ENCODE measurements at places on chromosomes 11 and 22.

DNA sequence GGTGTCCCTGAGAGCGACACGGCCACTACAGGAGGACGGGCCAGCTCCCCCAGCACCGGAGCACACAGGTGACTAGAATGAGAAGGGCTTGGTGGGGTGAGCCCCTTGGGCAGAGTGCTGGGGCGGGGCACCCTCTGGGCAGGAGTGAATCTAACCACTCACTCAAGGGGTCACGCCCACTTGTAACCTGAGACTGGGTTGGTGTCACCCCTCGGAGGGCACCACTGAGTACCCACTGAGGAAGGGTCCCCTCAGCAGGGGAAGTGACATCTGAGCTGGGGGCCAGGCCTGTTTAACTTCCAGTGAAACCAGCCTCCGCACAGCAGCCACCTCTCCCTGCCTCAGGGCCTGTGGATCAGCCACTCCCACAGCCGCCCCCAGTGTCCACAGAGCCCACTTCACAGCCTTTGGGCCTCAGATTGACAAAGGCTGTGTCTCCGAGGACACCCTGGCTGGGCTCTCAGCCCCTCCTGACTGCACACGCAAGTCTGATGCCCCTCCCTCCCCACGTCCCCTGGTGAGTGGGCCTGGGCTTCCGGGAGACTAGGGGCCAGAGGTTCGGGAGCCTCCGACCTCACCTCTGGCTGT is 5.6 kb downstream of the GATD1 start:
- no peak for DNase-seq

GRCh38 chr11:58070585-58070984 is 39.8 kb downstream of the OR6Q1 start:
- no peak for DNase-seq

DNA sequence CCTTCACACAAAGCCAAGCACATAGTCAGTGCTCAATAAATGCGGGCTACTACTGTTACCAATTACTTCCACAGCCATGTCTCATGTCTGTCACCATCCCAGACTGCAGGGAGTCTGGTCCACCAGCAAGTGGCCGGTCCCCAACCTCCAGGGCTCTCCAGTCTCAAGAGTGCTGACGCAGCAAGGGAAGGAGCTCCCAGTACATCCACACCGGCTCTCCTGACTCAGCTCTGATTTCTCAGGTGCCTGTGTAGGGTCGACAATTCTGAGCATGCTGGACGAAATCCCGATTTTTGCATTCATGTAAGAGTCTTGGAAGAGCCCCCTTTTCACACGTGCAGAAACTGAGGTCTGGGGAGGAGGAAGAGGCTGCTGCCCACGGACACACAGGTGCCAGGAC is 10.3 kb upstream of the NEFH start:
- no peak for DNase-seq

DNA sequence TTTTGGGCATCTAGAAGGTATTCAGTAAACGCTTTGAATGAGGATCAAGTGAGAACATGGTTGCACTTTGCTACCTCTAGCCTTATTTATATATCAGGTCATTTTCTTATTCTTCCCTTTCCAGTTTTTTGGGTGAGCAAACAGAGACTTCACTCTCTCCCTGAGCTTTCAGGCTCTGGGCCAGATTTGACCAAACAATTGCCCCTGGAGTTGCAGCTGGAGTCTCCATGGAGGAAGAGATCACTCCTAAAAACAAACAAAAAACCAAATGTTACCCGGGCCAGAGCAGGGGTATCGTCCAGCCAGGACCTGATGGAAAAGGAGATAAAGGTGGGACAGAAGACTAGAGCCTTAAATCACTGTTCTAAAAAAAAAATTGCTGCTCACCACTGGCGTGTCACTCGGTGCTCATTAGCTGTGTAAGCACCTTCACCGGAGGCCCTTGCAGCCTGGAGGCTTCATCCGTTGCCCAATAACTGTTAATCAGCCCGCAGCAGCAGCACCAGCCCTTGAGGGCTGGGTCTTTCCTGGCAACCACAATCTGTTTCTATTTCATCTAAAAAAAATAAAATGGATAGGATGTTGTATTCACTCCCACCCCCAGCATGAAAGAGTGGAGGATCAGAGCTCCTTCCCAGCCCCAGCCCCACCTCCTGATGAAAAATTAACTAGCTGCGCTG is 125.0 kb downstream of the PKNOX2 start:
- DNase-seq: no peak

- no peak for DNase-seq
Measured at GRCh38 chr11:75841739-75842138, 26.7 kb downstream of the UVRAG start.
